ACHN (cell line): ENCODE measurements at places on chromosomes 1 and 21.

- DNase-seq, result no peak
Measured at GRCh38 chr1:55239548-55239947, 24.4 kb upstream of the USP24 start.

DNA sequence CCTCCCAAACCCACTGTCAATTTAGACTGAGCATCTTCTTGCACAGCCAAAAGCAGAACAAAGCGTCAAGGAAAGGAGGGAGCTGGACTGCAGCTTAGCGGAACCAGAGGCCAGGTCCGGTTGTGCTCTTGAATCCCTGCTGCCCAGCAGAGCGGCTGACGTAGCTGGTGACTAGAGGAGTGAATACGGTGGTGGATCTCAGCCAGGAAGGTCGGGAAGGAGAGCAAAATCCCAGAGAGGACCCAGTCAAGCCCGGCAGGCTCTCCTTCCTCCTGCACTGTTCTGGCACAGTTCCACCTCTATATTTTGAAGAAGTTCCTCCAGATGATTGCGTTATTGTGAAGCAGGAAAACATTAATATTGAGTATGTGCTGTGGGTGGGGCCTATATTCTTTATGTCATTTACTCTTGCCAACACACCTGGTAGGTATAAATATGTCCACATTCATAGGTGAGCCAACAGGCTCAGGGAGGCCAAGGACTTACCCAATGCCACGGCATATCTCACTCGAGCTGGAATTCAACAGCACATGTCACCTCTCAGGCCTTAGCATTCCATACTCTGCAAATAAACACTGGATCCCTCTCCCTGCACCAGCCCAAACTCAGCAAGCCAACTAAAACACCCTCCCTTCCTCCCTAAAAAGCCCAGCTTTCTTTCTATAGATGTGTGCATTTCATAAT is 23.6 kb upstream of the ABCB10 start:
- no peak for DNase-seq

DNA sequence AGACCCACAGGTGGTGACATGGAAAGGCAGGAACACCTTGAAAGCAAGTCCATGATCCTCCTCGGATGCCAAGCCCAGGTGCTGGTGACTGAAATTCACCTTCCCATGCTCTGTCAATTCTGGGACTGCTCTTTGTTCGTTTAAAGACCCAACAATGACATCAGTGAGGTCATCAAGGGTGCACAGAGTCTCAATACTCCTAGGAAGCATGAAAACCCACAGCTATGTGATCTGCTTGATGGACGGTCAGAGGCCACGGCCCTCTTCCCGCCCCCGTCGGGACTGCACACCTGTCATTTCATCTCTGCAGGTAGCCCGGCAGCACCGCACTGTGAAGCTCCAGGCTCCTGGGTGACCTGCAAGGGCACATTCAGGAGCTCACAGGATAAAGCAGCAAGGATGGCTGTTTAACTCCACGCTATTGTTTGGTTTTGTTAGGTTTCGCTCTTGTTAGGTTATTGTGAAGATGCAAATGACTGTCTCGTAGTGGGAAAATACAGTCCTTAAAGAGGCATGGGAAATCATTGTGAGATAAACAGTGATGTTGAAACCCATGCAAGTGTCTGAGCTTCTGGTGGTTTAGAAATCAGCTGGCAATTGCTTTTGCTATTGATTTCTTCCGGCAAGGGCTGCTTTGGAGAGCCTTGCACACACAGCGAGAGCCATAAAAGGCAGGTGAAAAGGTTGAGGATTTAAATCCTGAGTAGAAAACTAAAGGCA is 124.8 kb upstream of the AJAP1 start:
- DNase-seq, result no peak

DNA sequence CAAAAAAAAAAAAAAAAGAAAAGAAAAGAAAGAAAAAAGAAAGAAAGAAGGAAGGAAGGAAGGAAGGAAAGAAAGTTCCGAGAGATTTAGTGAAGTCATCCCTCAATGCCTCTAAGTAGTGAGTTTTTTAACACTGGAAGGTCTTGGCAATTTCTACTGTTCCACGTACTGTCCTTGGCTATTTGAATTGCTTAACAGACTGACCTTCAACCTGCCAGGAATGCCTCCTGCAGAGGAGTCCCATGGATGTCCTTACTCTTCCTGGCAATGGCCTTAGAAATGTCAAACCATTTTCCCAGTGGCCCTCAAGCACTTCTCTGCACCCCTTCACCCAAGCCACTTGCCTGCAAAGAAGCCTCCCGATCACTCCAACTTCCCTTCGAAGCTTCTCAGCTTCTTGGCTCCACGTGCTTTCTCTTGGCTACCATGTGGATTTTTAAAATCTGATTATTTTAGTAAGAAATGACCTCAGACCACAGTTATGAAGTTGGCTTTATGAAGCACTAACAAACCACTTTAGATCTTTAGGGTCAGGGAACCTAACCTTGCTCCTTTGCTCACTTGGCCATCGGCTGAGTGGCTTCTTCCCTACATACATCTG is 43.7 kb upstream of the ABCG1 start:
- no peak for DNase-seq

GRCh38 chr1:18468570-18468969 is 12.2 kb upstream of the KLHDC7A start:
- DNase-seq, result no peak

- no peak for DNase-seq
Measured at GRCh38 chr1:73813236-73813635, 384.7 kb downstream of the LRRIQ3 start.
